ENCODE measurements at places on chromosomes 11 and 22.
A peak's percentile ranks its signal among the peaks of the same experiment; 100 is the strongest.

- DNase-seq: no peak
Observed at GRCh38 chr11:70398834-70399680, 728 bp downstream of the CTTN start.

- DNase-seq: no peak
Observed at GRCh38 chr11:69926376-69927050, 107.3 kb upstream of the FGF3 start.

DNA sequence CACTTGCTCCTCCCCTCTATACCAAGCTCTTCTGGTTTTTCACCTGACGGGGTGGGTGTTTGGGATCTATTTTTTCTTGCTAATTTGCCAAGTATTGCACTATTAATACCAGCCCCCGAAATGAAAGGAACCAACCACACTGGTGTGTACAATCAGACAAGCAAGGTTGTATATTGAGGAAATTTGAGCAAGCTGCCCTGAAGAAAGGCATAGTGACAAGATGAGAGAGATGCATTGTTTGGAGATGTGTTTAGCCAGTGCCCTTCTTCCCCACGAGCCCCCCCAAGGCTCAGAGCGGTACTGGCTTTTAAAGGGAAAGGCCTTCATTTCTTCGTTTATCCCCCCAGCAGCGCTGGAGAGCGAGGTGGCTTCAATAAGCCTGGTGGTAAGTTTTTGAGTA lies 15.2 kb upstream of the GAS2L1 start:
- no peak for DNase-seq

DNA sequence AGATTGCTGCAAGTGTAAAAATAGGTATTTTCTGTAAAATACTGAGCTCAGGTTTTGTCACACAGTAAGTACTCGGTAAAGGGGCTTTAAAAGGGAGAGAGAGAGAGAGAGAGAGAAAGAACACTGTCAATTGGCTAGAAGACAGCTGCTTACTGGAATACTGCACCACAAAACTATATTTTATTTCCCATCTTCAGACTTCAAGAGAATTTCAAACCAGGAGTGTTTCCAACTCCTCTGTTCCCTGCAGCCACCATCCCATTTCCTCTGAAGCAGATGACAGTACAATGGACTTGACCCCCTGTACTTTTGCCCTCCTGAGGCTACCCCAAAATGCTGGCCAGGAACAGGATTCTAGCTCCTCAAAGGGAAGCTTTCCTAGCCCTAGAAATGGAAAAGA lies 89.7 kb downstream of the RELT start:
- no peak for DNase-seq

DNA sequence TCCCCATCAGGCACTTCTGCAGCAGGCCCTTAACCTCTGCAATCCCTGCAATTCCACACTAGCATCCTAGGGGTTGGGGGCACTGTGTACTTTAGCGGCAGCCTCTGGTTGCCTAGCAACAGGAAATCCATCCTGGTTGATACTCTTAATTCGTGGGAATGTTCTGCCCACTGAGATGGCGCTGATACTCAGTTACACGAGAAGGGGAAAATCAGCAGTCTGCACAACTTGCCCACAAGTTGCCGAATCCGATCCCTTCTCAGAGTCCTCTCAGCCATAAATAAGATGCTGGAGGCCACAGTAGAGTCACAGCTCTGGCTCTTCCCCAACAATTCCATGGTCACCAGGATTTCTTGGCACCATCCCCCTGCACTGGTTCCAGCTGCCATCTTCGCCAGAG lies 57.6 kb upstream of the CRYBB3 start:
- DNase-seq: no peak

- DNase-seq: peak; percentile 60
Observed at GRCh38 chr11:44309478-44310205, at the start of gene ALX4. TSS of gene ALX4 (minus strand) at chr11:44310139. CDS start at chr11:44310062, 77 bp downstream.

DNA sequence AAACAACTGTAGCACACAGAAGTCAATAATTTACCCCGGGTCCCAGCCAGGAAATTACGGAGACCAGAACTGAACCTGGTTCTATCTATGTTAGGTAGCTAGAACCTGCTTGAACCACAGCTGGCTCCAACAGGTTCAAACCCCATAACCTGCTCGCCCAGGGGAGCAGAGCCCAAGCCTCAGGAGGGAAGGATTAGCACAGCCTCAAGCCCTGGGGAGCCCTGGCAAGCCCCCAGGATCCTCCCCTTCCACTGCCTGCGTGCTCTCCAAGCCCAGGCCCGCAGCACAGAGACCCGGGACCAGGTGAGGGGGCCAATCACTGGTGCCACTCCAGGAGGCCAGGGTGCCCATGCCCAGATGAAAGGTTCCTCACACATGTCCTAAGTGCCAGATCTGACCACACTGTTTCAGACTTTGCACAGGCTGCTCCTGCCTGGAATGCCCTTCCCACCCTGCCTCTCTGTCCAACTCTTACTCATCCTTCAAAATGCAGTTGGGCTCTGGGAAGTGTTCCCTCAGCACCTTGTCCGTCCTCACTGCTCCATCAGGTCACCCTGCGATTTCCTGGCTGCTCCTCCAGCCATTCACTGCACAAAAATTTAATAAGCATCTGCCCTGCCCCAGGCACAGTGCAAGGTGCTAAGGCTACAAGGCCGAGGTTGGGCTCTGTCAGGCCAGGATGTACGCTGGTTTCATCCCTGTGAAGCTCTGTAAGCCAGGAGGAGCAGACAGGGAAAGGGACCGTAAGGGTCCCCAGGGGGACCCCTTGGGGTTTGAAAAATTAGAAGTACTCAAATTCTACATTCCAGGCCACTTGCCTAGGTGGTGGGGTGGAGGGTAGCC lies 32.2 kb downstream of the ARRB1 start:
- no peak for DNase-seq

GRCh38 chr22:48042621-48043395 lies 1280.4 kb downstream of the TBC1D22A start:
- no peak for DNase-seq

DNA sequence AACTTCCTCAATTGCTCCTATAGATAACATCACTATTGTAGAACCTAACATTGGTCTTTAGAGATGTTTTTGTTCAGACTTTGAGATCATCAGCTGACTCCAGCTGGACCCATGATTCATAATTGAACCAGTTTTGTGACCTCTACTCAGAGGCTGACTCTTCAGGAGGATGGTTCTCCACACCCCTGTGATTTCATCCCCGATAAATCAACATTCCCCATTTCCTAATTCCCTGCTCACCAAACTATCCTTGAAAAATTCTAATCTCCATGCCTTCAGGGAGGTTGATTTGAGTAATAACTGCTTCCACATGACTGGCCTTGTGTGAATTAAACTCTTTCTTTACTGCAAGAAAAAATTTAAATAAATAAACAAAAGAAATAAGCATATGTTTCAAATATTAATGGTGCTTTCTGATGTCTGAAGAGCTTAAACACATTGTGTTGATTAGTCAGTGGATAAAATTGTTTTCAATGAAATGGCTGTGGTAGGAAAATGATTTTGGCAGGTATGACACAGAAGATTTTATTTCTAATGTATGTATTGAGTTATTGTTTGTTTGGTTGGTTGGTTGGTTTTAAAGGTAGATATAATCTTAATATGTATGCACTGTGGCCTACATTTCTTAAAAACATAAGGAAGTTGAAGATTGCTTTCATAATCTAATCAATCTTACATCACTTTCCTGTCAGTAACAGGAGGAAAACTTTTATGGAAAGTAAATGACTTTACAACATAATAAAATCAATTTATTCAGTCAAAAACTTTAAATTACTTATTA lies 427.9 kb upstream of the CCDC179 start:
- DNase-seq: no peak

- no peak for DNase-seq
Observed at GRCh38 chr11:112630496-112630895, 330.7 kb upstream of the NCAM1 start.

- DNase-seq: no peak
Observed at GRCh38 chr22:47249370-47249928, 487.0 kb downstream of the TBC1D22A start.

- DNase-seq: no peak
Observed at GRCh38 chr11:34451053-34451452, 12.3 kb downstream of the CAT start.

- no peak for DNase-seq
Observed at GRCh38 chr22:45208993-45209838, 31.5 kb downstream of the KIAA0930 start.

GRCh38 chr11:64778223-64778472 lies 194 bp downstream of the SF1 start:
- DNase-seq: no peak

GRCh38 chr11:134037046-134037908 lies 31.6 kb upstream of the JAM3 start:
- DNase-seq: peak; percentile 17

DNA sequence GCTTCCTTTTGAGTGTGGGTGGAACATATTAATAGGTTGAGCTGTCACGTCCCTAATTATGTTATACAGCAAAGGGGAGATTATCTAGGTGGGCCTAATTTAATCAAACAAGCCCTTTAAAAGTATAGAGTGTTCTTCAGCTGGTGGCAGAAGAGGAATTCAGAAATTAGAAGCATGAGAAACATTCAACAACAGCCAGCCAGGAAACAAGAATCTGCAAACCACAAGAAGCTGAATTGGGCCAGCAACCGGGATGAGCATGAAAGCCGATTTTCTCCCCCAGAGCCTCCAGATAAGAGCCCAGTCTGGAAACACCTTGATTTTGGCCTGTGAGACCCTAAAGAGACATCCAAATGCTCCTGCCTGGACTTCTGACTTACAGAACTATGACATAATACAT lies 105.8 kb upstream of the LDLRAD3 start:
- DNase-seq: no peak

GRCh38 chr11:36609383-36609782 lies 11.3 kb upstream of the RAG2 start:
- DNase-seq: no peak

- no peak for DNase-seq
Observed at GRCh38 chr22:39956932-39957664, 3.1 kb upstream of the TMA7B start.

- no peak for DNase-seq
Observed at GRCh38 chr22:18968011-18968749, 32.1 kb upstream of the PRODH start.

- DNase-seq: no peak
Observed at GRCh38 chr11:68669301-68670090, 14.8 kb upstream of the GAL start.

DNA sequence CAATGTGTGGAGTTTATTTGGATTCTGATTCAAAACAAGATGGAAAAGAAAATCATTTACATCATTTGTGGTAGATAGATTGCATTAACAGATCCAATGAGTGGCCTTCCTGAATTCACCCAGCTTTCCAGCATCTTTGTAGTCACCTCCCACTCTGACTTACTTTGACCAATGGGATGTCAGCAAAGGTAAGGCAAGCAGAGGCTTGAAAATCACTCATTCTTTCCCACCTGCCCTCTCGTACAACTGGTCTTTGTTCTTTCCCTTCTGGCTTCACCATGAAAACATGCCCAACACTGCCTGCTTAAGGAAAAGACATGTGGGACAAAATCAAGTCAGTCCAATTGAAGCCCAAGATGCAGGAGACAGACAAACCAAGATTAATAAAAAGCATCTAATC lies 202.1 kb downstream of the TTC28 start:
- no peak for DNase-seq

GRCh38 chr11:86473991-86474833 lies 99.5 kb downstream of the CCDC81 start:
- DNase-seq: no peak

- DNase-seq: peak; percentile 78
Observed at GRCh38 chr22:45101515-45102227, 62.1 kb upstream of the NUP50 start.

DNA sequence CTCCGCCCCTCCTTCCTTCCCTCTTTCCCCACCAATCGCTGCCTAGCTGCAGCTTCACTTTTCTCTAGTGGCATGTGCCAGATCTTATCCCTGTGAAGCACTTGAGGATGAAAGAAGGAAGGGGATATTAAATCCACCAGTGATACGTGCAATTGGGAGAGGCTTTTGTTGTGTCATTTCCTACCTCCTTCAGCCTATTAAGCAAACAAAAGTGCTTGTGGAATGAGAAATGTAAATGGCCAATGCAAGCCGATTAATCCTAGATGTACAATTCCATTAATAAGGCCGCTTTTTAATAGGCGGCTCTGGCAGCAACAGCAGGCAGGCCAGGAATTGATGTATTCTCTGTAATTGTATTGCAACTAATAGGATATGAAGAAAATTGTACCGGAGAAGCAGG lies 23.3 kb downstream of the NTM start:
- no peak for DNase-seq

DNA sequence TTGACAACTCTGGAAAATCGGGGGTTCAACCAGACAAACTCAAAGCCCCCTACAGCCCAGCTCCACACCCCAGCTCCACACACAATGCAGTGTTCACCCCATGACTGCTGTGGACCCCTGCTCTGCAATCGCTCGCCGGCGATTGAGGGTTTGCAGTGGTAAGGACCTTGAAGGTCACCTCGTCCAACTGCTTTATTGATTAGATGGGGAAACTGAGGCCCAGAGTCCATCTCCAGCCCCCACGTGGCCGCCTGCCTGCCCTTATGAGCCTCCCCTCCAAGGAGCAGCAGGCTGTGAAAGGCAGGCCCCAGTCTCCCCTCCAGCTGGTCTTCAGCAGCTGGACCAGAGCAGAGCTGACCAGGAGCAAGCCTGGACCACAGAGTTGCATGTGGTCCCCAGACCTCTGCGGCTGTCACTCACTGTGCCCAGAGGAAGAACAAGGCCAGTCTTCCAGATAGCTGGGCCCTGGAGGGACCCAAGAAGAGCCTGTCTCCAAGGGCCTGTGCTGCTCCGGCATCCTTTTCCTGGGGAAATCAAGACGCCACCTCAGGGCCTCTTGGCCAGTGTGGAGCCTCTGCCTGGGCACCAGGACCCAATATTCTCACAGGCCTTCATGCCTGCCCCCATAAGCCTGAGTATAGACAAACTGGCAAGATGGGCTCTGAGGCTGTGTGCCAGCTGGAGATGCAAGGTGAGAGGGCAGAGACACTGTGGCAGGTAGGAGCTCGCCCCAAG lies 8.8 kb upstream of the LINC01488 start:
- DNase-seq: no peak

GRCh38 chr11:12007230-12007593 lies 1.2 kb downstream of the DKK3 start:
- no peak for DNase-seq

DNA sequence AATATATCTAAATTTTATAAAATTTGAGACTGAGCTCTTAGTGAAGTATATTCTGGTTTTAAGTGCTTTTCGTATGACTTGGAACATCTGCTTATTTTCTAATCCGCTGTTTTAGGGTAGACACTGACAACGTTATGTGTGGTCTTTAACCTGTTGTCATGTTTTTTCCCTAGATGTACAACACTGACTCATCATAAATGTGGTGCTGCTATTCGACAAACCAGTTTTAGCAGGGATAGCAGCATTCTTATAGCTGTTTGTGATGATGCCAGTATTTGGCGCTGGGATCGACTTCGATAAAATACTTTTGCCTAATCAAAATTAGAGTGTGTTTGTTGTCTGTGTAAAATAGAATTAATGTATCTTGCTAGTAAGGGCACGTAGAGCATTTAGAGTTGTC lies 23.8 kb upstream of the HIKESHI start:
- no peak for DNase-seq

DNA sequence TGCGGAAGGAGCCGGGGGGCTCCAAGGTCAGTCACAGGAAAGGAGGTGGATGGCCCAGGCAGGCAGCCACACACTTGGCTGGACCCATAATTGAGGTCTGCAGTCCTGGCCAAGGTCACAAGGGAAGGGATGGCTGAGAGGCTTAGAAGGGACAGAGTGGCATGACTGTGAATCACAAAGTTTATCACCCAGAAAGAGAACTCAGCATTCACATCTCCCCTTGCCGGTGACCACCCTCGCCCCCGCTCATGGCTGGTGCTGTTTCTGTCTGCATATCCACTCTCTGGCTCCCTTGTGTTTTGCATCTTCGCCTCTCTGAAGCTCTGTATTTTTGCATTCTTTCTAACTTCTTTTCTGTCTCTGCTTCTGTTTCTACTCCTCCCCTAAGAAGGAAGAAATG lies 117.5 kb downstream of the FEZ1 start:
- DNase-seq: no peak

GRCh38 chr11:117231842-117232091 lies at the start of gene PCSK7:
TSS of gene PCSK7 (minus strand) at chr11:117232073. CDS start at chr11:117229844, 2,229 bp downstream.
- DNase-seq: no peak
